ENCODE measurements at places on chromosomes 5 and 9.

DNA sequence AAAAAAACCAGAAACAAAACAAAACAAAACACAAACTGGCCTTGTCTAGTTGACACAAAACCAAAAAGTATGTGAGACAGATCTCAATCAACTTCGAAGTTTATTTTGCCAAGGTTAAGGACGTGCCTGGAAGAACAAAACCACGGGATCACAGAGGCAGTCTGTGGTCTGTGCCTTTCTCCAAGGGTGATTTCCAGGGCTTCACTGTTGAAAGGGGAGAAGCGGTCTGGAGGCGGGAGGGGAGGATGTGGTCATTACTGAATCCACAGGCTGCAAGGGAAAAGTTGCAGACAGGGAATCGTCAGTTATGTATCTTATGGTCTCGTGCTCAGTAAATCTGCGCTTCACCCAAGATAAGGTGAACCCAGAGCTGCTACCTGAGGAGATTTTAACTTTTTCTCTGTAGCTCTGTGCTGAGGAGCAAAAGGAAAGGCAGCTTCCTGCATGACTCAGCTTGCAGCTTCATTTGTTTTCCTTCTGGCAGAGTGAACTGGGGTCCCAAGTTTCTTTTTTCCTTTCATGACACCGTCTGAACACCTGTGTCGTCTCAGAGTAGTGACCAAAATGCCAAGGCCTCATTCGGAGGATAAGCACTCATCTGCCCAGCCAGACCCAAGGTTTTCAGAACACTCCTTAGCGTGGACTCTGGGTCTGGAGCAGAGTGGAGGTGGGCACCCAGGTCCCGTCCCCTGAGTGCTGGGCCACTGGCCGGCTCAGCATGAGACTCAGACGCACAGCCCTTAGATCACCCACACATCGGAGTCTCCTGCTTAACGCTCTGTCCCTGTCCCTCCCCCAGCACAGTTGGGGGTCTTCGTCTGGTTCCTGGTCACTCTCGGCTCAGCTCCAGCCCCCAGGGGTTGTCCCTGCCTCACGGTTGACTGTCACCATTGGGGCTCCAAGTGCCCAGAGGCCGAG, 25.9 kb downstream of the ROPN1L start:
- DNase-seq: no peak

- peak; percentile 83 for DNase-seq
Measured at GRCh38 chr5:67983251-67984110, 232.1 kb upstream of the PIK3R1 start.

DNA sequence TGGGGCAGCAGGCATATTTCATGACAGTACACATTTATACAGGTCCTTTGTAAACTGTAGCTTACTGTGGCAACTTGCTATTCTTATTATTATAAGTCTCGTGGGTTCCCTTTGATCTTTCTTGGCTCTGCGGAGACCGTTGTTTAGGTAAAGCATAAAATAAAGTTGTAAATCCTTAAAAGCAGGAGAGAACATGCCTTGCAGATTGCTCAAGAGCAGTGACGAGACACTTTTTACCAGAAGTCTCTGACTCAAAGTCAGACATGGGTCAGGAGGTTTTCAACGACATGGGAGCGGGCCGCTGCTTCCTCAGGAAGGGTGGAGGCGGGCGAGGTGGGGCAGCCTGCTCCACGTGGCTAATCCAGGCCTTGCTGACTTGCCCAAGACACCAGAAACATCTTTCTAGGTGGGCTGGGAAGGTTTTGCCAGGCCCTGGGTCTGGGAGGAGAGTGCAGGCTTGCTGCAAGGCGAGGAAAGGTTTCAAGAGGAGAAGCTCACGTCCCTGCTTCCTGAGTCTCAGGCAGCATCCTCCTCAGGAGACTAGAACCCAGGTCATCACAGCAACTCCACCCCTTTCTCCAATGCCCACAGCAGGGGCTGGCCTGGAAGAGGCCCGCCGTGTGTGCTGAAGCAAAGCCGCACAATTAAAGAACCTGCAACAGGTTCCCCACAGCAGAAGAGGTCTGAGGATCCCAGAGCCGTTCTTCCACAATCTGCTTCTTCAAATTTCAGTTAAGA, 6.5 kb downstream of the TBC1D2 start:
- no peak for DNase-seq

DNA sequence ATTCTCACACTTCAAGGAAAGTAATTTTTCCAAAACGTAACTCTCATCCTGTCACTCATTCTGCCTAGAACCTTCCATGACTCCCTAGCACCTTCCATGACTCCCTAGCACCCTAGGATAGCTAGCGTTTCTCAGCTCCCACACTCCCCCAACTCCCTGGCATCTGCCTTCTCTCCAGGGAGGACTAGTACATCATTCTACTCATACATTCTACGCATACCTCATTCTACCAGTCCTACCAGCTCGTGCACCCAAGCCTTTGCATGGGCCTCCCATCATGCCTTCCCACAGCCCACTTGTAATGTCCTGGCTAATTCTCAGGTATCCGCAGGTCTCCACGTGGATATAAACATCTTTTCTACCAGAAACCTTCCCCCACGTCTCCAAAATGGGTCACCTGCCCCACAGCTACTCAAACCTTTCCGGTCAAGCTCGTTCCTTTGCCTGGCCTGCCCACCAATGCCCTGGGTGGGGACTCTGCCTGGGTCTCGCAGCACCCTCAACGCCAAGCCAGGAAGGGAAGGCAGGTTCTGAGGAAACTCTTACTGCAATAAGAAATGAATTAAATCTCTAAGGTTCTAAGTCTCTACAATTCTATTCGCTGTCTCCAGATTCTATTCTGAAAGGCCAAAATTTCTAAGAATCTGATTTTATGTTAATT, 930 bp downstream of the ANKS6 start:
- no peak for DNase-seq

- DNase-seq: no peak
Measured at GRCh38 chr5:131495536-131496399, 139.3 kb downstream of the RAPGEF6 start.

GRCh38 chr9:36731068-36731956, 158.6 kb downstream of the MELK start:
- no peak for DNase-seq

All from SK-N-MC (cell line).